ENCODE measurements at places on chromosomes 7 and 10.

- no peak for DNase-seq
These were observed 22.1 kb upstream of the CARD11 start for GRCh38 chr7:3065724-3066143.

DNA sequence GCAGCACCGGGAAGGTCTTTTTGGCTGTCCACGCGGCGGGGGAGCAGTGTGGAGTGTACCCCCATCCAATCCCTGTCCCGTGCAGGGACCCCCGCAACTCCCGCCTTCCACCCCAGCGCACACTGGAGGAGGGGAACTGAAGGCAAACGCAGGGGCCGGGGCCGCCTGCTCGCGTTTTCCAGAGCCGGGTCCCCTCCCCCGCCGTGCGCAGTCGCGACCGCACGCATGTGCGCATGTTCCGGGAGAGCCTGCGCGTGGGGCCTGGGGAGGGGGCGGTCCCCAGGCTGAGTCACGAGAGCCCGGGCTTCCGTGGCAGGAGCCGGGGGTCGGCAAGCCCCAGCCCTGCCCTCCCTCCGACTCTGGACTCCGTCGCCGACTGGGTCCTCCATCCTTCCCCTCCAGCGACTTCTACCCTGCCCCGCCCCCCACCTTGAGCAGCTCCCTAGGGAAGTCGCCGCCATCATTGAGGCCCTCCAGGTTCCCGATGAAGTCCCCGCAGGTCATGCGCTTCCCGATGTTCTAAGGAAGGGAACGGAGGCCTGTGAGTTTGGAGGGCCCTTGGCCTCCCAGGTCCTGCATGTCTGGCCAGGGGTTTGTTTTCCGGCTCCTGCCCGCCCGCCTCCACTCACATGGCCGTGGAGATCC lies 8.0 kb downstream of the PSD start:
- no peak for DNase-seq

- no peak for DNase-seq
These were observed 167.2 kb downstream of the WNT2 start for GRCh38 chr7:117155694-117156093.

- DNase-seq = no peak
These were observed 23.3 kb downstream of the TBATA start for GRCh38 chr10:70761727-70762350.

DNA sequence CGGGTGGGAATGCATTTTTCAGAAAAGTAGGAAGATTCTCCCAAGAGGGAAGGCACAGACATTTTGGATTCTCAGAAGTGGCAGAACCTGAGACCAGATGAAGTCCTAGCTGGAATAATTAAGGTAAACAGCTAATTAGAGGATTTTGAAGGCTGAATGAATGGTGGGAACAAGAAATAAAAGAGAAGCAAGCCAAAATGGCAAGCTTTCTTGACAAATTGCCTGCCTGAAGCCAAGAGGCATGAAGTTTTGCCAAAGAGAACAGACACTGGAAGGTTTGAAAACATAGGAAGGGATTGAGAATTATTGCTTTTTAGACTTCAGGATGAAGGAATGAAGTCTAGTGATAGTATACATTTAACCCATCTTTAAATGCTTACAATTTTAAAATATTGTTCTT lies 115.0 kb upstream of the SEM1 start:
- DNase-seq = no peak

- DNase-seq = no peak
These were observed 502.0 kb upstream of the CELF2 start for GRCh38 chr10:10515479-10516204.

DNA sequence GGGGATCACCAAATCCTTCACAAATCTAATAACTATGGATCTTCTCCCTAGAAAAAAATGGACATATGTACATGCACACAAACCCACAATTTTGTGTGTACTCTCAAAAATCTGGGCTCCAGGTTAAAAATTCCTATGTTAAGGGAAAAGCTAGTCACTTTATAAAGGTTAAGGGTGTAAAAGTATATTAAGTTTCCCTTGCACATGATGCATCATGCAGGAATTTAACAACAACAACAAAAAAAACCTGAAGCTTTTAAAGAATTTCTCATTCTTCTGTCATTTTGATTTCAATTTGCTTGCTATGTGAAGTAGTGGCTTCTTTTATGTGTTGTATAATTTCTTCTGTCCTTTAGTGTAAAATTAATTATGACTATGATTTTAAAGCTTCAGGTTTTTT lies 123.7 kb downstream of the CNOT4 start:
- DNase-seq = no peak

- DNase-seq = no peak
These were observed 239.2 kb downstream of the PTPRN2 start for GRCh38 chr7:158348446-158348845.

- DNase-seq = no peak
These were observed 39.9 kb upstream of the ZNF107 start for GRCh38 chr7:64626083-64626469.

GRCh38 chr7:146889806-146890555 lies 773.4 kb downstream of the CNTNAP2 start:
- no peak for DNase-seq

GRCh38 chr7:128361411-128362379 lies at the start of gene PRRT4:
TSS of gene PRRT4 (minus strand) at chr7:128361690.
- DNase-seq = no peak

DNA sequence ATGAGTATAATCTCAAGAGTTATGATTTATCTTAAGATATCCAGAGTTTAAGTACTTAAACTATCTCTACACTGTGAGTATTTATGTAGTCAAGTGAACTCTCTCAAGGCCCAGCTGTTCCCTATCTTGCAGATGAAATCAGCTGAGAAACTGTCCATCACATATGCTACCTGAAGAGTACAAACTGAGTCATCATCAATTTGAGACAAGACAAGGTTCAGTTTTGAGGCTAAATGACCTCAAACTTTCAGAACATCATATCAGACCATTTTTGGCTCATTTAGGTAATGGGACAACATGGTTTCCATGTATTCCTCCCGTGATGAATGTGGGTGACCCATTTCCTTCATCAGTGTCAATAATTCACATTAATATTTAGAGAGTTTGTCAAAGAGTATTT lies 53.1 kb upstream of the AUTS2 start:
- no peak for DNase-seq

GRCh38 chr7:138842111-138842510 lies 44.1 kb upstream of the ATP6V0A4 start:
- no peak for DNase-seq

GRCh38 chr7:17934094-17934493 lies 6.2 kb downstream of the SNX13 start:
- no peak for DNase-seq

- DNase-seq = no peak
These were observed 34.9 kb upstream of the CALD1 start for GRCh38 chr7:134744569-134744968.

DNA sequence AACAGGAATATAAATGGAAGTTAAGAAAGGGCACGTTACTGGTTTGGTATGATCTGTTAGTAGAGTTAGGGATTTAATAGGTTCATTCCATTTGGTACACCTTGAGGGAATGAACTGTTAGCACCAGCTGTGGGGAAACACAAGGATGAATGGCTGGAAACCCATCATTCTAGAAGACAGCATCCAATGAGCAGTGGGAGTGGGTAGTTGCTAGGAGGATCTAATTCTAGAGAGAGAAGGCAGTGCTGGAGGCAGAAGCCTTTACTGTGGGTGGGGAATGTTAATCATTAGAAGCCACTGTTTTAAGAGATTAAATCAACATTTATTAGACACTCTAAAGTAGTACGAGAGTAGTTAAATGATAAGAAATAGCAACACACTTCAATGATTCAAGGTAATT lies 15.5 kb upstream of the GPR15LG start:
- DNase-seq = no peak

GRCh38 chr7:6106140-6106904 lies 75.1 kb downstream of the ANKRD61 start:
- DNase-seq = no peak

DNA sequence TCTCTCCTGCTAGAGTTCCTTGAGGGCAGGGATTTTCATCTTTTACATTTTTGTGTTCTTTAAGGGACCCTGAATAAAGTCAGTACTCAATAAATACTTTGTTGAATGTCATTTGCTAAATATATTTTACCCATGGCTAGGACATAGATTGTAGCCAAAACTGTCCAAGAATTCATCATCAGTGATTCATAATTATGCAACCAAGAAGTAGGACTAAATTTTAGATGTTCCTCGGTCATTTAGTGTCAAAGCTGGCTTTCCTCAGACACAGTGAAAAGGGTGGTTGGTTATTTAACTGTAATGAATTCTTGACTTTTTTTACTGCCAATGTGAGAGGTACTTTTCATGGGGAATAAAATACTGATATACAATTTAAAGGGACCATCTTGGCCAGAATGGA lies 3.3 kb downstream of the NUDT13 start:
- no peak for DNase-seq

- DNase-seq = no peak
These were observed 33.4 kb downstream of the OGDH start for GRCh38 chr7:44639671-44640321.

DNA sequence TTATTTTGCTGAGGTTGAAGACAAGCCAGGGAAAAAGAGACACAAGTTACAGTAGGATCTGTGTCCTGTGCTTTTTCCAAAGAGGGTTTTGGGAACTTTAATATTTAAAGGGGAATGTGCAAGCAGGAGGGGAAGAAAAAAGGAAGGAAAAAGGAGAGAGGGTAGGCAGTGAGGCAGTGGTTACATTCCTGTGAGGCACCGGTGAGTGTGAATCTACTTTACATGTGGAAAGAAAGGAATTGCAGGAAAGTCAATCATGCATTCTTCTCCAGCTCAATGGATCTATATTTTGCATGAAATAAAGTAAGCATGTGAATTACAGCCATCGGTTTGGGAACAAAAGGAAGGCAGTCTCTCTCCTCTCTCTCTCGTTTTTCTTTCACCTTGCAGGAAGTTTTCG lies 12.6 kb upstream of the DYNC2I1 start:
- DNase-seq = no peak

DNA sequence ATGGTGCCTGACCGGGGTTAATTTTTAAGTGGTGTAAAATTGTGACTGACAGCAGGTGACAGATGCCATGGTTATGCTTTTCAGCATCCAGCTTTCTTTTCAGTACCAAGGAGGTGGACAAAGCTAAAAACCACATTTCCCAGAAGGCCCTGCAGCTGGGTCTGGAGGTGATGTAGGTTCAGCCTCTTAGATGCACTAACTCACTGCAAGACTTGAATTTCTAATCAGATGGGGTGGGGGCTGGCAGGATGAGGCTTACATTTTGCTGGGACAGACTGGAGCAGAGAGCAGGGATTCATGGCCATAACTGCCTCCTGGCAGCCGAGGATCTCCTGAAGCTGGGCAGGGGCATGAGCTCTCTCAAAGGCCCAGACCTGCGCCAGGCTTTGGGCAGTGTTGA lies 52.4 kb downstream of the PDIA4 start:
- no peak for DNase-seq

DNA sequence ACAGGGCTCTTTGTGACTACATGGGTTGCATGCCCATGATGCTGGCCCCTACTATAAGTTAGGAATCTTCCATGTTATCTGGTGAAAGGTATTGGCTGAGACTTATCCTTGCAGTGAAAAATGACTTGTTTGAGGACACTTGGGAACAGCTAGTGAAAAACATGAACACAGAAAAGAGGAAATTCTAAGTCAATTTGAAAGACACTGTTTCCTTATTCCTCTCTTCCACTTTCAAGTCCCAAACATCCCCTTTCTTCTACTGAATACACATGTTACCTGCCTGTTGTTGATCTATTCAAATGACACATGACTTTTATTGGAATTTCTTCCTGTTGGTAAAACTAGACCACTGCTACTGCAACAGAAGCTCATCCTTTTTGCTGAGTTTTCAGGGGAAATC lies 29.5 kb upstream of the PRKCQ start:
- no peak for DNase-seq

DNA sequence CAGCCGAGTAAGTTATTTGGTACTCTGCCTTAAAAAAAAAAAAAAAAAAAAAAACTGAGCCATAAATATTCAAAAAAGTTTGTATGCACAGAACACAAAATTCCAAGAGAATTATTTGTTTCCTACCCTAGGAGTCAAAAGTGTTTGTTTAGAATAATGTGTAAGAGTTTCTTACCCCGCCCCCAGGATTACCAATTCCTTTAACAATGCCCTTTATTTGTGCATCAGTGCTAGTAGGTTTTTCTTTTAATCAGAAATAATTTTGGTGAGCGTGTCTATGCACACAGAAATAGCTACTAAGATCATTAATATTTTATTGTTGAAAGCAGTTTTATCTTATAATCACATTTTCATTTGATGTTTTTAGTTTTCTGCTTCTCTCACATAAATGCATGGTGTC lies 374.6 kb downstream of the DPP6 start:
- DNase-seq = no peak

- no peak for DNase-seq
These were observed at the start of gene FRMD4A for GRCh38 chr10:14330388-14331061. TSS of gene FRMD4A (minus strand) at chr10:14330924.

DNA sequence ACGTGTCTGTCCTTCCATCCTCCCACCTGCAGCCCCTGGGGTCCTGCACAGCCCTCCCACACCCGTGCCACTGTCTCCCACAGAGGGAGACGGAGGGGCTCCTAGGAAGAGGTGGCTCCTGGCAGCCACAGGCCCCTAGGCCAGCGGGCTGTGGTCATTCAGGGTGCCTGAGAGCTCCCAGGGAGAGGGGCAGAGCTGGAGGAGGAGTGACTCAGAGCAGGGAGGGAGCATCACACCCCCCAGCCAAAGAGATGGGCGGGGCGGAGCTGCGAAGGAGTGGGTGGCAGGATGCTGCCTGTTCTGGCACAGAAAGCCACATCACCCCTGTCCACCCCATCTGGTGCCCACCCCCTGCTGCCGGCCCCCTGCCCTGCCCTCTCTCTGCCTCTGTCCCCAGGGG lies 50.5 kb downstream of the STK32C start:
- no peak for DNase-seq

- no peak for DNase-seq
These were observed 122.0 kb upstream of the UNC5B start for GRCh38 chr10:71090330-71090729.

GRCh38 chr7:23594879-23595604 lies 2.1 kb upstream of the CCDC126 start:
- DNase-seq = no peak

GRCh38 chr10:91925022-91925320 lies 1.4 kb downstream of the BTAF1 start:
- DNase-seq = no peak

DNA sequence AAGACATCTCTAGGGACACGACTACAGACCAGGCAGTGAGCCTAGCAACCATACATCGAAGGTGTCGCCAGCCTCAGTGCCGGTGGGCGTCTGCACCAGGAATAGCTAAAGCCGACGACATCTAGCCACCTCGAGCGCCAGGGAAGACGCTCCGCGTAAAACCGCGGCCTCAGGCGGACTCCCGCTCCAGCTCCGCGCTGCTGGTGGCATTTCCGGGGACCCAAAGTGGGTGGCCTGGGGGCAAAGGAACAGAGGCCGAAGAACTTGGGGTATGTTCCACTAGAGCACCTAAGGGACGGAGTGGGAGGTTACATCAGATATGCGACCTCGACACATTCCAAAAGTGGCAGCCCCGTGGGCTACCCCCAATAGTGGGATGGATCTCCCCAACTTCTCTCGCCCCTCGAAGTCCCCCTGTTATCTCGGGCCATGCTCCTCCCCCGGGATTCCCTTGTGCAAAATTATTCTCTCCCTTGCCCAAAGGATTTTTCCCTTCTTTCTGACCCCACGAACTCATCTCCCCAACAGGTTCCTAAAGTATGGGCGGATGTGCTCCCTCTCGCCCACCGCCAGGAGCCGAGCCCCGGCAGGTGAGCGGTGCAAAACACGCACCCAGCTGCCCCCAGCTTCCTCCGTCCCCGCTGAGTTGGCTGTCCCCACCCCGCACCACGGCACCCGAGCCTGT lies 1.2 kb downstream of the KCNMA1 start:
- DNase-seq = no peak

- no peak for DNase-seq
These were observed 191.5 kb downstream of the MGMT start for GRCh38 chr10:129658376-129659072.

GRCh38 chr7:36742911-36743775 lies 18.8 kb upstream of the AOAH start:
- no peak for DNase-seq

All from esophagus squamous epithelium (tissue), 5 donors.